ENCODE measurements at places on chromosomes 6 and 20. TPM values are rescaled to one million over a fixed set of nuclear protein-coding genes. Genes with fewer than 3 reads are reported as not detected.

DNA sequence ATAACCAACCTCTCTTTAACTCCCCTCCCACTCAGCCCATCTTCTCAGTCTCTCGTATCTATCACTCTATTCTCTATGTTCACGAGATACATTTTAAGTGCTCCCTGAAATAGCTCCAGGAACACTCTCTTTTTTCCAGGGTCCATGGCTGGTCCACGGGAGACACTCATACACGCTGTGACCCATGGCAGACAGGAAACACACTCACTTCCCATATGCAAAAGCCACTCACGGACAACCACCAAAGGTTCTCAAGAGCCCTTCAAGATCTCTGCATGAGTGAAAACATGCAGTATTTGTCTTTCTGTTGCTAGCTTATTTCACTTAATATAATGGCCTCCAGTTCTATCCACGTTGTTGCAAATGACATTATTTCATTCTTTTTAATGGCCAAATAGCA lies 71.4 kb upstream of the PCSK2 start:
- H3K4me3 ChIP-seq, result no peak overlapping the region
- H3K4me1 ChIP-seq, result peaks cover 28% of the 10 kb centered on the region
- peak; percentile 87 for DNase-seq

- H3K4me1 ChIP-seq, result no peaks in the 10 kb centered on the region
- H3K27me3 ChIP-seq, result no peaks in the 10 kb centered on the region
- H3K4me3 ChIP-seq, result no peak overlapping the region
- H3K27ac ChIP-seq, result no peak overlapping the region
- DNase-seq, result no peak
These were observed 7.4 kb downstream of the FRMD1 start for GRCh38 chr6:168071620-168072019.

- DNase-seq, result no peak
- H3K27ac ChIP-seq, result no peak overlapping the region
- H3K4me3 ChIP-seq, result no peak overlapping the region
- H3K36me3 ChIP-seq, result no peaks in the 10 kb centered on the region
- H3K27me3 ChIP-seq, result no peaks in the 10 kb centered on the region
These were observed 104.0 kb downstream of the BANF2 start for GRCh38 chr20:17803765-17804164.

The OCSTAMP gene
- total RNA-seq, result not detected

DNA sequence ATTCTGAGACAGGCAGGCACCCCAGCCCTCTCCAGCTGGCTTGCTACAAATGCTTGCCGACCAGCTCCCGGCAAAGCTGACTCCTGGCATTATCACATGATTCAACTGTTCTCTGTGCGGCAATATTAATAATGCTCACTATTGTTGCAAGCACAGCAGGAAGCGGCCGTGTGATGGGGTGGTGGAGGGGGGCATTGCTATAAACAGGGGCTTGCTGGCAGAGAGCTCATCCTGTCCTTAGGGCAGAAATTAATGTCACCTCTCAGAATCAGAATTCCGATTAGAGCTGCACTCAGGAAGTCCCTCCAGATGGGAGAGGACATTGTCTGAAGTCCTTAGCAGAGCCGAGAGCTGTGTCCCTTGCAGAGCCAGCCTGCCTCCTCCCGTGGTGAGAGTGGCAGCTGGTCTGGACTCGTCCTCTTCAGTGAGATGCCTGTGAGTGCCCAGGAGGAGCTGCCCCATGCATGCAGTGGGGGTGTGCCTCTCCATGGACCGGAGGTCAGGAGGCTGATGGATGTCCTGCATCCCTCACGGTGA lies 162.5 kb downstream of the CDH4 start:
- H3K36me3 ChIP-seq, result no peaks in the 10 kb centered on the region
- no peak overlapping the region for H3K27ac ChIP-seq
- H3K4me1 ChIP-seq, result no peaks in the 10 kb centered on the region
- DNase-seq, result no peak
- no peaks in the 10 kb centered on the region for H3K27me3 ChIP-seq

The TRDN gene
- total RNA-seq, result not detected

GRCh38 chr20:24501764-24502556 lies 32.5 kb downstream of the SYNDIG1 start:
- H3K36me3 ChIP-seq, result no peaks in the 10 kb centered on the region
- H3K27ac ChIP-seq, result no peak overlapping the region
- no peak overlapping the region for H3K4me3 ChIP-seq

DNA sequence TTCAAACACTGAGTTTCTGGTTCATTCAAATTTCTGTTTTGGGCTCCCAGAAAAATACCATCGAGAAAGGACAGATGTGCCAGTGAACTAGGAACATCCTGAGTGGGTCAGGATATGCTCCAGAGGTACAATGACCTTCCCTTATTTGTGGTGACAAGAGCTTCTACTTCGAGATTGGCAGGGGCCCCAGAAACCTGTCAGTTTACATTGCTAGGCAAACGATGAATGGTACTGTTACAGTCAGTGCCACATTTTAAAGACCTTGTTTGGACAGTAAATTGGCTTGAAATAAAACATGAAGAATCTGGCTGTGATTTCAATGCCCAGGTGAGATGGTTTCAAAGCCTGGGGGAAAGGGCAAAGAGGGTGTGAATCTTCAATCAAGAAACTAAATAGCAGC lies 454.5 kb upstream of the ID4 start:
- H3K4me3 ChIP-seq, result no peak overlapping the region
- peaks cover 7% of the 10 kb centered on the region for H3K4me1 ChIP-seq
- H3K27ac ChIP-seq, result no peak overlapping the region

DNA sequence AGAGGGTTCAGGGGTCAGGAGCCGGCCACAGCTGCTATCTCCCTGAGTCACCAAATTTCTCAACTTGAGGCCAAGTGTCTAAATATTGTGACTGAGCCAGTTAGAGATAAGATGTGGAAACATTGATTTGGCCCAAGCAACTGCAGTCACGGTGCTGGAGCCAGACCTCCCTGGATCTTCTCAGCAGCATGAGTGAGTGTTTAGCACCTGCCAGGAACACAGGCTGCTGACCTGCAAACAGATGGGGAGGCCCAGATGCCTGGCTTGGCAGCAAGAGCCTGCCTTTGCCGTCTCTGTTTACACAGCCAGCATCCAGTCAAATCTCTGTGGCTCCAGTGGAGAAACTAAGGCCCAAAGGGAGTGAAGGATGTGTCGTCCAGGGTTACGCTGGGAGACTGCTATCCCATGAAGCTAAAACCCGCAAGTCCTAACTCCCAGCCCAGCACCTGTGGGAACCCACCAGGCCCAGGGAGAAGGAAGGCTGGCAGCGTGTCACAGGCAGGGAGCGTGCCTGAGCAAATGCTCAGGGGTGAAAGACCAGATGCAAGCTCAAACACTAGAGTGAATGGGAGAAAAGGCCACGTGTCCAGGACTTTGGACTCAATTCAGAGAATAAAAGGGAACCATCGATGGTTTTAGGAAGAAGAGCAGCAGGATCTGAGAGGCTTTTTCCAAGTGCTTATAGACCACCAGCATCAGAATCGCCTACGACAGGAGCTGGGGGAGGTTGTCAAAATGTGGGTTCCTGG lies 15.9 kb upstream of the PTGIS start:
- H3K4me1 ChIP-seq, result peaks cover 5% of the 10 kb centered on the region
- no peak overlapping the region for H3K27ac ChIP-seq
- H3K27me3 ChIP-seq, result no peaks in the 10 kb centered on the region
- H3K36me3 ChIP-seq, result no peaks in the 10 kb centered on the region

- DNase-seq, result no peak
- peaks cover 26% of the 10 kb centered on the region for H3K4me1 ChIP-seq
- H3K27me3 ChIP-seq, result no peaks in the 10 kb centered on the region
- no peak overlapping the region for H3K27ac ChIP-seq
These were observed 232.3 kb downstream of the TBC1D7 start for GRCh38 chr6:13096084-13096483.

The ROS1 gene
- total RNA-seq, result not detected

DNA sequence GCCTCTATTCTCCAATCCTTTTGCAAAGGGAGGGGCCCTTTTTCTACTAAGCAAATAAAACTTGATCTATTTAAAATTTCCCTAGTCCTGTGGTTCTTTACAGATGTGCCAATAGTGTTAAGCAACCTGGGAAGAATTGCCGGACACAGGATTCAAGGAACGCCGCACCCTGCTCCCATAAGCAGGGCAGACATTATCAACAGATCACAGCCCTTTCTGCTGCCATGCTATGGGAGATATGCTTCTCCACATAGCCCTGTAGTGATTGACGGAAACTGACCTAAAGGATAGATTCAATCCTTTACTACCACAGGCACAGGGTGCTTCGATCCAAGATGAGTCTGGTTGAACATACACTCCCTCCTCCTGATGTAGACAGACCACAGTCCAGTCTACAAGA lies 118.4 kb upstream of the TRAF3IP2 start:
- H3K4me1 ChIP-seq, result no peaks in the 10 kb centered on the region

The HLA-DQB1 gene
- total RNA-seq, result 0.27 TPM

DNA sequence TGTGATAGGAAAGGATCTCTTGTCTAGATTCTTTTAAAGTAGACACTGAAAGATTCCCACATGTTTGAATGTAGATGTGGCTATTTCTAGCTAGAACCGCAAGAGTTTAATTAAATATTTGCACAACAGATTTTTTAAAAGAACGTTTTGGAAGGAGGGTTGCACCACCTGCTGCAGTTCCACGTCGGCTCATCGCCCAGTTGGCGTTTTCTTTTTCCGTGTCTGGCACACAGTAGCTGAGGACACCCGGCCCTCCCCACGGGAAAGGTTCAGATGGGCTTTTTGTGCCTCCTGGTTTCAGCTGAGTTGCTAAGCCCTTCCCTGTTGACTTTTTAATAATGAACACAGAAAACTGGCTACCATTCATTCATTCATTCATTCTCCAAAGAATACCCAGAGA lies 41.8 kb upstream of the DOK5 start:
- H3K27me3 ChIP-seq, result no peaks in the 10 kb centered on the region
- H3K36me3 ChIP-seq, result no peaks in the 10 kb centered on the region
- no peak overlapping the region for H3K27ac ChIP-seq
- peaks cover 9% of the 10 kb centered on the region for H3K4me1 ChIP-seq
- no peak overlapping the region for H3K4me3 ChIP-seq

The HLA-DQA2 gene
- total RNA-seq, result 0.33 TPM

The DBNDD2 gene
- total RNA-seq, result 12.1 TPM

The MRAP2 gene
- total RNA-seq, result 0.33 TPM

DNA sequence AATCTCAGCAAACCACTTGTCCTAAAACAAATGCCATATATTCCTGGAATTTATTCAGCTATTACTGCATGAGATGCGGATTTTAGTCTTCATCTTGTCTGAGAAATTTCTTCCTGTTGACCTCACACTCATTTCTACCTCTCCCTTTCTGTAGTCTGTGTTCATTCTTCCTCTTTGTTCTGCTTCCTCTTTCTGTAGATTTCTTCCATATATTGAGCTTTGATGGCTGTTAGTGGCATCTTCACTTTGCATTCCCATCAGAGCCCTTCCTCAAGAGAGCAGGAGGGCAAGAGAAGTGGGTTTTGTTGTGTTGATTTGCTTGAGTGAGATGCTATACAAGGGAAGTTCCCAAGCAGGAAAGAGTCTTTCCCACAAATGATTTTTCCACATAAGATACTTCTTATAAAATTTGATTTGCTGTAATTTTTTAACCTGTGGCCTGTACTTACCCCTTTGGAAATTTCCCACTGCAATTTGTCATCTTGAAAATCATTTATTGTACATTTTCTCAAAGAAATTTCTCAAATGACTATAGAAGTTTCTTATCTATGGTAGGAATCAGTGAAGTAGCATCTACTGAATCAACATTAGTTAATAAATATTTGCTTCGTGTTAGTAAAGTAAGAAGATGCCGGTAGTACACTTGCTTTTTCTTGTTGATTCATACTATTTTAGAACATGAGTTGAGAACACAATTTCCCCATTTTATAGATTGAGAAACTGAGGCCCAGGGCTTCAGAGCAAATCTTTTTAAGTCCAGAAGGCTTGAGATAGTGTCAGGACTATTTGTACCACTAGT lies 43.8 kb downstream of the MAP3K4 start:
- H3K4me3 ChIP-seq, result no peak overlapping the region
- H3K4me1 ChIP-seq, result no peaks in the 10 kb centered on the region
- no peak for DNase-seq
- H3K27me3 ChIP-seq, result no peaks in the 10 kb centered on the region
- H3K36me3 ChIP-seq, result no peaks in the 10 kb centered on the region
- H3K27ac ChIP-seq, result no peak overlapping the region

DNA sequence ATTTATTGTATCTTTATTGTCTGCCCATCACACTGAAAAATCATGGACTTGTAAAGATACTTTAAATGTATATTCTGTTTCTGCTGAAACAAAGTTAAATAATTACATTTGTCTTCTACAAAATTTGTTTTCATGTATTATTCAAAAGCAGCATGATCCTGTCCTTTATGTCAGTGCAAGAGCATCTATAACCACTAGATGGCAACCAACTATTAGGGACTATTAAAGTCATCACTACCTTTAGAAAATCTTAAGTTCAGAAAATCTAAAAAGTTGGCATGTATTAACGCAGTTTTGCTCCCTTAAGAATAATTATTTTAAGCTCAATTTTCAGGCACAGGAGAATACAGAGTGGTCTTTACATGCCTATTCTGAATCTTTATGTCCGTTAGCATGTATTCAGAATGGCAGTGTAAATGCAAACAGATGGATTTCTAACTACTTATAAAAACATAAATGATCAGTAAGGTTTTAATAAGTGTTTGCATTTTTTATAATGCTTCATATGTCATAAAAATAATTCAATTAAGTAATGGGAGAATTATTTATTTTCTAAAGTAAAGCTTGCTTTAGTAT lies 17.8 kb downstream of the TMEM30A start:
- H3K4me3 ChIP-seq, result no peak overlapping the region
- H3K27ac ChIP-seq, result no peak overlapping the region
- H3K27me3 ChIP-seq, result no peaks in the 10 kb centered on the region
- no peak for DNase-seq

The GRM1 gene
- 2.5 TPM for total RNA-seq

DNA sequence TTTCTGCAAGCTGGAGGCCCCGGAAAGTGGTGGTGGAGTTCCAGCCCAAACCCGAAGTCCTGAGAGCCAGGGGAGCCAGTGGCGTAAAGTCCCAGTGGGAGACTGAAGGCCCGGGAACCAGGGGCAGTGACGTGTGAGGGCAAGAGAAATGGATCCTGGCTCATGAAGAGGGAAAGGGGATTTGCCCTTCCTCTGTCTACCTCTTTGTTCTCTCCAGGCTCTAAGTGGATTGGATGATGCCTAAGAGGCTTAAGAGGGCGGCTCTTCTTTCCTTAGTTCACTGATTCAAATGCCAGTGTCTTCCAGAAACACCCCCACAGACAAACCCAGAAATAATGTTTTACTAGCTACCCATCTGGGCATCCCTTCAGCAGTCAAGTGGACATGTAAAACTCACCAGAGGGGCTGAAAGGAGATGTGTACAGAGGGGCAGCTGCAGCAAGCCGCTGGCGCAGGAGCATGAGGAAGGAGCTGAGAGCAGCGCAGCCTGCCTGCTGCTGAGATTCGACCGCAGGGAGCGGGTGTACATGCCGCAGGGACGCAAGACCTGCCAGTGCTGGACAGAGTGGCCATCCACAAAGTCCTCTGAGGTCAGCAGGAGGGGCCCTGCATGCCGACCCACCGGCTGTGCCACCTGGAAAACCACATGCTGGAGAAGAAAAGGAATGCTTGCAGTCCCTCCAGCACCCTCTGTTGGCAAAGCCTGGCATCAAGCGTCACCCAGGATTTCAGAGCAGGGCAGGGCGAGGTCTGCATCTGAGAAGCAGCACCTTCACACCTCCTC lies 29.5 kb downstream of the CDYL start:
- H3K36me3 ChIP-seq, result no peaks in the 10 kb centered on the region
- no peak overlapping the region for H3K4me3 ChIP-seq

Data from thyroid gland (tissue), 4 donors.